ENCODE measurements at places on chromosomes 3 and 15.
A peak's percentile ranks its signal among the peaks of the same experiment; 100 is the strongest.

GRCh38 chr3:102094506-102094905 is 245.2 kb downstream of the NFKBIZ start:
- DNase-seq: no peak

DNA sequence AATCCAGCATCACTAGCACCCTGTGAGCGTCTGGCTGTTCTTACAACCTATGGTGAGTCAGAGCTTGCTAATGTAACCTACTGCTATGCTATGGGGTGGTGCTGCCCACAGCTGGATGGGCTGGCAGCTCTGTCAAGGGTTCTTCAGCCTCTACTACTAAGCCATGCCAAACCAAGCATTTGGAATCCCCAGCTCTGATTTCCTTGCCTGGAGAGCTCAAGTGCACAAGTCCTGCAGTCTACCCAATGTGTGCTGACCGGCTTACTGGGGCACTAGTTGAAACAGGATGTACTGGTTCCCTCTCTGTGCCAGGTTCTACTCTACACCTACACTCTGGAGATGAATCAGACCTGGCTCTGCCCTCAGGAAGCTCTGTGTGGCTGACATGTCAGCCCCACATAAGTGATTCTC is 4.2 kb downstream of the TEX264 start:
- DNase-seq: no peak

DNA sequence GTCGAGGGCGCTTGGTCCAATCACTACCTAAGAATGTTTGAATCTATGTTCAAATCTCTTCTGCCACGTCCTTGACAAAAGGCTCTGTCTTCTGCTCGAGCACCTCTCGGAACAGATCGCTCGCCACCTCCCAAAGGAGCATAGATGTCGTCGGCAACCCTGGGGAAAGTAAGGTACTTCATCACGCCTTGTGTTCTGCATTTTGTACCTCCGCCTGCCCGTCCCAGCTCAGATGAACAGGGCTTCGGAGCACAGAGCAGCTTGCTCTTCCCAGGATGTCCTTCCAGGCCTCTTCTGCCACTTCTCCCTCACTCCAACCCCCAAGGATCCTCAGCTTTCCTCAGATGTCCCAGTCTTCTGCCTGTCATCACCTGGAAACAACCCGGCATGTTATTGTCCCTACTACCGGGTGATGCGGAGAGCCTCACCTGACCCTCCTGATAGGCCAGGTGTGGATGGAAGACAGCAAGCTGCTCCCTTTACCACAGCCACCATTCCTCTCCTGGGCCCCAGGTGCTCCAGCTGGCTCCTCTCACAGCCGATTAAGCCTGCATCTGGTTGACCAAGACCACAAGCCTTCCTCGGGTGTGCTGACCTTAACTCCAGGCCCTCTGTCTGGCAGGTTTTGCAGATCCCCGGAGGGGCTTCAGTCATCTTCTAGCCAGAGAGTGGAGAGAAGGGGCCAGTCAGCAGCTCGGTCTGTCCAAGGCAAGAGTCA is 270.5 kb downstream of the FAM43A start:
- DNase-seq: no peak

DNA sequence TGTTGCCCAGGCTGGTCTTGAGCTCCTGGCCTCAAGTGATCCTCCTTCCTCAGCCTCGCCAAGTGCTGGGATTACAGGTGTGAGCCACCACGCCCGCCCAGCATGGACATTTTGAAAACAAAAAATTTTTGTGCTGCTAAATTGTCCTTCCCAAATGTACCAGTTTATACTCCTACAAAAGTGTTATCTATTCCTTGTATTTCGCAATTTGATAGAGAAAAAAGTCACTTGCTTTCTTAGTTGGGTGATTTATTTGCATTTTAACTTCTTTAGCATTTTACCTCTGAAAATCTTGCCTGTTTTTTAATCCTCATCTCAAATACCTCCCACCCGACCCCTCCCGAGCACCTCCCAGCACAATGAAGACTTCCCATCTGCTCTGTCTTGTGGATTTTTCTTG is 46.8 kb downstream of the PDE8A start:
- DNase-seq: no peak

DNA sequence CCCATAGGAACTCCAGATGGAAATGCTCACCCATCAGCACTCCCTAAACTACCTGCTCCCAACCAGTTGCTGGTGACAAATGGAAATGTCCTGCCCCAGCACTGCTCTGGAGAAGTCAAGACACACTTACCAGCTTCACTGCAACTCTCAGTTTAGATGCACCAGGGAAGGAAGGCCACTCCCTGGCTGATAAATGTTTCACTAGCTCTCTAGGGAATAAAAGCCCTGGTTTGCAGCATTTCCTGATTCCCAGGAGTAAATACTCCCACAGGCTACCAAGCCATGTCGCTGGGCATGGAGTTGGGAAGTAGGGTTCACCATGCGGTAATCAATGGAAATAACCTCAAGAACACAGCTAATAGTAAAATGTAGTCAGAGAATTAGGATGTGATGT is 112.0 kb upstream of the NEO1 start:
- DNase-seq: no peak

GRCh38 chr3:134607054-134608022 is 43.5 kb downstream of the KY start:
- DNase-seq: no peak

DNA sequence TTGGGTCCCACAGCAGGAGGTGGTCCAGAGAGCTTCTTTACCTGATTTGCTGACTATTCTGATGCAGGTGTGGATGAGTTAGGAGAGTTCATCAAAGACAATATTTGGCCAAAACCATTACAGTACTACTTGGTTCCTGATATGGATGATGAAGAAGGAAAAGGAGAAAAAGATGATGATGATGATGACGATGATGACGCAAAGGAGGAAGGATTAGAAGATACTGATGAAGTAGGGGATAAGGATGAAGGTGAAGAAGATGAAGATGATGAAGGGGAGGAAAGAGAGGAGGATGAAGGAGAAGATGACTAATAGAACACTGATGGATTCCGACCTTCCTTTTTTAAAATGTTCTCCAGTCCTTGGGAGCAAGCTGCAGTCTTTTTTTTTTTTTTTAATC is 148.7 kb downstream of the GBE1 start:
- no peak for DNase-seq

GRCh38 chr3:72903004-72903403 is 15.2 kb downstream of the GXYLT2 start:
- DNase-seq: peak; percentile 73

GRCh38 chr3:107543666-107544065 is 20.9 kb downstream of the BBX start:
- no peak for DNase-seq

DNA sequence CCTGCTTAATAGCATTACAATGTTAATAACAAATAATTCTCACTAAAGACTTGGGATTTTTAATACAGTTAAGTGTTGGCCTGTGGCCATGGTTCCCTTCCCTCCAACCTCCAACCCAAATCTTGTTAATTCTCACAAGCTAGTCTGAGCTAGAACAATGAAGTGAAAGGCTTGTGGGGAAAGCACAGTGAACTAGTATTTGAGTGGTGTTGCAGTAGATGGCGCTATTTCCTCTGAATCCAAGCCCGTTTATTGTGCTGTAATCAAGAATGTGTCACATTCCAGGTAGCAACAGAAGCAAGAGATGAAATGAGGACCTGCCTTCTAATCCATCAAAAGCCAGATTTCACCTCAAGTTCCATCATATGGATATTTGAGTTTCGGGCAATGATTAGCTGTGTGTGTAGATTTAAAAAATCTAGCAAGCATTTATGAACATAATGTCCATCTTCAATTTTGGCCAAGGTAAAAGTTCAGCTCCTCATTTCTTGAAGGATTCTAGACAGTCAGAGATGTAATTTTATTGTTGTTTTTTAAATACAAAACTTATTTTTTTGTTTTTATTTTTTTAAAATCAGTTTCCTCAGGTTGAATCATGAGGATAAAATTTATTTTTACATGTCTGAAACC is 160.7 kb downstream of the SQOR start:
- DNase-seq: peak; percentile 2

DNA sequence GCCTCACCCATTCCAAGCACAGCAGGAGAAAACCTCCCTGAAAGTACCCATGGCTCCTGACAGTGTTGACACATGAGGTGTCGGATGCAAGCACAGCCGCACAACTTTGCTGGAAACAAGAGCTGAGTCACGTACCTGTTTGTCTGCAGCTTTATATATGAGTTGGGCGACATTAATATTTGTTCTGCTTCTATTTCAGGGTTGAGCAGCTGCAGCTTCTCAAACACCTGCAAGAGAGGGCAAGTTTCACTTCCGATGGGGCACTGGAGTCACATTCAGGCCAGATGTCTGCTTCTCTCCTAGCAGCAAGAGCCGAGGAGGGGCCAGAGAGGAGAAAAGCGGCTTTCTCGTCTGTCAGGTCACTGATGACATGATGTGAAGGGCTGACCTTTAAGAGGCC is 88.0 kb downstream of the NUP210 start:
- no peak for DNase-seq

GRCh38 chr15:58731756-58732535 is 17.6 kb downstream of the ADAM10 start:
- DNase-seq: peak; percentile 58

- peak; percentile 13 for DNase-seq
These were observed 119.9 kb upstream of the FHIT start for GRCh38 chr3:61371123-61371522.

- DNase-seq: no peak
These were observed 53.1 kb upstream of the MAP3K13 start for GRCh38 chr3:185309795-185310194.

GRCh38 chr3:16484216-16484615 is 29.3 kb downstream of the RFTN1 start:
- DNase-seq: peak; percentile 97

DNA sequence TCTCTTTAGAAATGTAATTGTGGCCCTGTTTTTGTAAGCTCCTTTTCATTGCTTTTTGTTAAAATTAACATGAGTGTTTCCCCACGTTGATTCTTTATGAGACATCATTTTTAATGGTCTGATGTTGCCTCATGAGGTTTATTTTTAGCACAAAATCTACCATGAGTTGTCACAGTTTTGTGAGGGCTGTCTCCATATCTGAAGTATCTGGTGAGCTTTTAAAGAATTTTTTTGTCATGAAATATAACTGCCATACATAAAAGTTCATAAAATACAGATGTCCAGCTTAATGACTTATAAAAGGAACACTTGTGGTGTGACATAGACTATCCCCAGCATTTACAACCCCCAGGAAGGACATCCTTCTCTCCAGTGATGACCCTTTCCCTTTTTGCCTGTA is 34.3 kb upstream of the CEMIP start:
- peak; percentile 55 for DNase-seq

DNA sequence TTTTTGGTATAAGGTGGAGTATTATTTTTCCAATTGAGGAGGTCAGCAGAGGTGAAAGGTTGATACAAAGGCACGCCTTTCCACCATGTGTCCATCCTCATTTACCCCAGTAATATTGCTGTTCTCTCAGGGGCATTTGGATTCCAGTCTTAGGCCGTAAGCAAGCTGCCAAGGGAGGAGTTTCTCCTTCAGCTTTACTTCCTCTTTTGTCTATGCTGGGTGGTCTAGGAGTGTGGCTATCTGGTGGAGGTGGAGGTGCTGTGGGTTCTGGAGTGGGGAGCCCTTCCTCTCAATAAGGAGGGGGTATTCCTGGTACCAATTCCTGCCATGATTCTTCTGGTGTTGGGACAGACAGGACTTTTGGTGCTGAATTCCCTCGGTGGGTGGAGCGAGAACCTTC is 340.6 kb downstream of the KCNH8 start:
- DNase-seq: no peak

DNA sequence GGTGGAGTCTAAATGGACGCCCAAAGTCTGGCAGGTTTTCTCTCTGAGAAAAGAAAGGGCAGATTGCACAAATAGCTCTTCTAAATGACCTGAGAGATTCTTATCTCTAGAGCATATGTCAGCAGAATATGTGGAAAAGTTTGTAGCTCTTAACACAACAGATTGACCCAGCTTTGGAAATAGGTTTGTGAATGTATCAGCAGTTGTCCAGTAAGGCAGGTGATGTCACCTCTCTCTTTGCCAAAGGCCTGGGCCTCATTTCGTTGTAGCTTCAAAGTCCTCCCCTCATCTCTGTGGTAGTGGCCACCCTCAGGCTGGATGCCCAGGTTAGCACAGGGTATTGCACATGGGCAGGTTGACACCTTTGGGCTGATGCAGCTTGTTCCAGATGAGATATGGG is 36.0 kb downstream of the PDIA5 start:
- no peak for DNase-seq

GRCh38 chr3:129793942-129794310 is 99.6 kb downstream of the TMCC1 start:
- DNase-seq: no peak

GRCh38 chr3:189270248-189270832 is 98.6 kb downstream of the TPRG1 start:
- DNase-seq: peak; percentile 89

- no peak for DNase-seq
These were observed 1.7 kb downstream of the CHRD start for GRCh38 chr3:184381261-184382224.

DNA sequence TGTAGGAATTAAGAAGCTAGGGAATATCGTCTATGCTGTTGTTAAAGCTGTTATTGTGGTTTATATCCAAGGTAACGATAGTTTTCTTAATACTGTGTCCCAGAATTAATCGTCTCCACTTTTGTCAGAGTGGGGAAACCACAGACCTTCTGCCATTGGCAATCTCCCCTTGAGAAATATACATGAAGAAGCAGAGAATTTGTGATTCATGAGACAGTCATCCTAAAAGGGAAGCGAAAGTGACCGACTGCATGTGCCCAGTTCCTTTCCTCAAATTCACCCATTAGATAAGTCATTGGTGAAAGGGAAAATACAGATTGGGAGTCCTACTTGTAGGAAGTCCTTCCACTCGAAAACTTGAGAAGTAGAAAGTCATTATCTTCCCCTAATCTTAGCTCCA is 26.6 kb downstream of the DIPK2A start:
- DNase-seq: peak; percentile 52

GRCh38 chr3:152151216-152151876 is 117.4 kb upstream of the MBNL1 start:
- DNase-seq: peak; percentile 13

DNA sequence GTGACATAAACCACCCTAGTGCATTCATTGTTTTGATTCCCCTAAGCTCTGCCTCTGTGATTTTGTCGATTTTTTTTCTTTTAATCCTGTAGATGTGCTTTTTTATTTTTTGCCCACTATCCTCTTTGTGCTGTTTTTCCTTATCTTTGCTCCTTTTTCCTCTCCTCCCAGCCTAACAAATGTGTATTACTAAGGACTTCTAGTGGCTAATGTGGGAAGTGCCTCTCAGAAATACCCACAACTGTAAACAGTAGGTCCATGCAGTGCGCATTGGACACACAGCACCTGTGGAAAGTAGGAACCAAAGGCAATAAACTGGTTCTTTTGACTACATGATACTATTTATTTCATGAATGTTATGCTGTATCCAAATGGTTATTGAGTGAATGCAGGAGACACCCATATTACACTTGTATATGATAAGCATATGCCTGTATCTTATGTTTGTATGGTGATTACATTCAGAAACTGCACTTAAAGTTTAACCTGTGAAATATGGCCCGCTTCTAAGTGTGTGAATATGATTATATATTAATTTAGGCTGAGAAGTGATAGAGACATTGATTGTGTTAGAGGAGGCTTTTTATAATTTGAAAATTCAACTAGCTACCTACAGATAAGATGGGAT is 147.8 kb downstream of the PLCL2 start:
- peak; percentile 56 for DNase-seq
